ENCODE measurements at places on chromosomes 7 and 10.

DNA sequence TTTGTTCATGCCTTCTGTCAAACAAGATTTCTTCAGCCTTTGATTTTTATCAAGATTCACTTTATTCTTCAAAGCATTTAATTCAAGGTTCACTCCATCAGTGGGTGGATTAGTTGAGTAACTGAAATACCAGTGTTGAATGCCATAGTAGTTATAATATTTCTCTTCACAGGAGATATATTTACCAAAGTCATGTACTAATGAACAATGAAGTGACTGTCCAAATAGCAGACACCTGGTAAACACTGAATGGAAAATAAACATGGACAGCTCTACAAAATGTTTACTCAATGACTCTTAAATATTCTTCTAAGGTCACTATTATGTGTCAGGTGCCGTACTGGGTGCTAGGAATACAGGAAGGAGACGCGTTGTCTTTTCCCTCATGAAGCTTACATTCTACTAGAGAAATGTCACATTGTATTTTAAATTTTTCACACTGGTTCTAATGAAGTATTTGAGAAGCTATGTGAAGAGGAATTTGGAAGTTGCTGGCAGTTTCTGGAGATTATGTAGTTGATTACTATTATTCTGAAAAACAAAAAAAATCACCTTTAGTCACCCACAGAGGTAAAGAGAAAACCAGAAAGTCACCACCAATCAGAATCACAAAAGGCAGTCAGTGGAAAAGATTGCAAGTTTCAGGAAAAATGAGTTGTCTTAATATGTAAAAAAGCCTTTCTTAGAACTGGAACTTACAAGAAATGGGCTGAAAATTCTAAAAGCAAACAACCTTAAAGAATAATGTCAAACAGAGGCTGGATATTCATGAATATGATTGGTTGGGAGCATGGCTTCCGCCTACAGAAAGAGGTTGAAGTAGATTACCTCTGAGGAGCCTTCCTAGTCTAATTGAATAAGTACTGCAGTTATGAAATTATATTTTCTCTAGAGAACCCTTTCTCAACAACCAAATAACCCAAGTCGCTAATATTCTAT is 84.5 kb downstream of the RTKN2 start:
- no peak for DNase-seq

GRCh38 chr10:70145666-70146488 is 623 bp downstream of the TYSND1 start:
- DNase-seq: peak; percentile 66

DNA sequence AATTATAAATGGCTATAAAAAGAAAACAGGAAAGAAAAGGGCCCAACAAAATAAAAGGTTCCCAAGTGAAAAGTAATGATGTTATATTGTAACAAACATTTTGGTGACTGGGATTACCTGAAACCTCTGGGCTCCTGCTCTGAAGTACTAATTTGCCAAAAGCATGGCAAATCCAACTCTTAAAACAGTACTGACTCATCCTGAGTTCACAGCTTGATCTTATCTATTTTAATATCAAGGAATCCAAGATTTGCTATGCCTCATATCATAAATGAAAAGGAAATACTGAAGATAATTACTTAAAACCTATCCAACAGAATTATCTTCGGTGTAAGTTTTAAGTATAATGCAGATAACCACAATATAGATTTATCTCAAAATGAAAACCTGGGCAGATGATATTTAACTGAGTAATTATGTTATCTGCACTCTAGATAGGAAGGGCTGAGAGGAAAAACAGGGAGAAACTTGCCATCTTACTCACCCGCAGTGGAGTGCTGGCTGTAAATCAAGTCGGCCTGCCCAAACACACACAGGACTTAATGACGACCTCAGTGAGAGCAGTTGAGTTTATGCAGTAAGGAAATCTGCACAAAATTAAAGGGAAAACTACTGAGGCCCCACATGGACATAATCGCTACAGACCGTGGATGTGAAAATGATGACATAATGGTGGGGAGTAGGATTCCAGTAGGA is 48.4 kb downstream of the MPP7 start:
- DNase-seq: no peak

DNA sequence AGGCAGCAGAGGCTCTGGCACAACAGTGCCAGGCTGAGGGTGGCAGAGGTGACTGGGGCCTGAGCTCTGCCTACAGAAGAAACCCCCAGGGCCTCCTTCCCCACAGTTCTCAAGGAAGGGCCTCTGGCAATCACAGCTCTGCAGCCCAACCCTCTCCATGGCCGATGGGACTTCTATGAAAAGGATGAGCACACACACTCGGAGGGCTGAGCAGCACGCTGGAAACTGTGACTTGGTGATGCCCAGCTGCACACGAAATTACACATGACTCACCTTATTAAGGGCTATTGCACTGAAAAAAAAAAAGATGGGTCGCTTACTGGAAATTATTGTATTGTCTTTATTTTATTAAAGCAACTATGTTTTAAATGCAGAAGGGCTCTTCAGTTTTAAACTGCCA is 42.9 kb upstream of the LRRC18 start:
- DNase-seq: no peak

DNA sequence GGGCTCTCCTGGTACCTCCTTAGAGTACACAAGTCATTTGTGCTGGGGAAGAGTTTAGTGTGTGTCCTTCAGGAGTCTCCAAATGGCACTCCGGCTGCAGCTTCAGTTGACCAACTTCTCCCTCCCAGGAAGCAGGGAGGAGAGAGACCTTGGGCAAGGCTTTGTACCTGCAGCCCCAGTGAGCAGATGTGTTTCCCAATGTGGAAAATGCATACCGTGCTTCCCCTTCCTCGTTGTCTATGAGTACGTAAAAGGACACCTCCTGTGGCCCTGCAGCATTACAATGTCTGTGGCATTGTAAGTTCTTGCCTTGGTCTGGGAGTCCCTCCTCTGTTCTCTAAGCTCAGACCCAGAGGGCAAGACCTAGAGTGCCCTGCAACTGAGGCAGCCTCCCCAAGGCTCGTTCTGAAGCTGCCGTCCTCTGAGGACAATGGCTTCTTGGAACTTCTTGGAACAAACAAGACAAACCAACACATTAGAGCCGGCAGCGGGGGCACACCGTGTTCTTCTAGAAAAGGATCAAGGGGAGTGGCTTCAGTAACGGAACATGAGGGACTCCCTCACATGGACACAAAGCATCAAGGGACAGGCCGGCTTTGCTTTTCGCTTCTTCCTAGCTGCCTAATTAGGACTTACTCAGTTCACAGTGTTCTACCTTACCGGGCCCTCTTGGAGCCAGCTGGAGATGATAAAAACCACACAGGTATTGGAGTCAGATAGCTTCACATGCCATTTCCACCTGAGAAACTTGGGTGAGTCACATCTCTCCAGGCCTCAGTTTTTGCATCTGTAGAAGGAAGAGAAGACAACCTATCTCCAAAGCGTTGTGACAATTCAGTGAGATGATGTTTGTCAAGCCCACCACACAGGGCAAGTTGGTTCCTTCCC is 20.9 kb upstream of the PPA1 start:
- DNase-seq: no peak

DNA sequence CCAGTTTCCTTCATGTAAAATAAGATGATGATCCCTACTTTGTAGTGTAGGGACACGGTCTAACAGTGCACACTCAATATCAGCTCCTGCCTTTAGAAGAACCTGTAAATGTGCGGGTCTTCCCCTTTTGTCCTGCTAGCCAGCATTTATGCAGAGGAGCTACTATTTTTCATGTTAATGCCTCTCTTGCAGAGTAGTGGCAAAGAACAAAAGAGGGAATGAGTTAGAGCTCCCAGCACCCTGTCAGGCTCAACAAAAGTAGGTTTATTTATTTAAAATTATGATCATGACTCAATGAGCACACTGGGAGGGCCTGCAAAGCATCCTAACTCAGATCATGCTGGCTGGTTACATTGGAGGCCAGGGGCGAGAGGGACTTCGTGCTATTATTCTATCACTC is 414.5 kb upstream of the COBL start:
- DNase-seq: no peak

DNA sequence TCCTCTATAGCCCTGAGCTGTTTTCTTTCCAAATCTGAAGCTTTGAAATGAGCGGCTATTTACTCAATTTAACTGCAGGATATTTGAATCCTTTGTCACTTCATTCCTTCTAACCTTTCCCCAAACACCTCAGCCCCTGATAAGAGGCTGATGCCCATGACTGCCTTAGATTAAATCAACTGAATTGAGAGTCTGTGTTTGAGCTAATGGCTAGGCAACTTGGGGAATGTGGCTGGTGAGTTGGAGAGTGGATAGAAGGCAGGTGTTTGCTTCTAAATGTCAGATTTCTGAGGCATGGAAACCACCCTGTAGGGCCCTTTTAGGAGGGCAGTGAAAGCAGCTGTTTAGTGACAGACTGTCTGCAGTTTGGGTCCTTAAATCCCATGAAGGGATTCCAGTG is 759.9 kb downstream of the LRMDA start:
- no peak for DNase-seq

GRCh38 chr10:43192884-43193283 is 54.6 kb downstream of the CSGALNACT2 start:
- DNase-seq: no peak

DNA sequence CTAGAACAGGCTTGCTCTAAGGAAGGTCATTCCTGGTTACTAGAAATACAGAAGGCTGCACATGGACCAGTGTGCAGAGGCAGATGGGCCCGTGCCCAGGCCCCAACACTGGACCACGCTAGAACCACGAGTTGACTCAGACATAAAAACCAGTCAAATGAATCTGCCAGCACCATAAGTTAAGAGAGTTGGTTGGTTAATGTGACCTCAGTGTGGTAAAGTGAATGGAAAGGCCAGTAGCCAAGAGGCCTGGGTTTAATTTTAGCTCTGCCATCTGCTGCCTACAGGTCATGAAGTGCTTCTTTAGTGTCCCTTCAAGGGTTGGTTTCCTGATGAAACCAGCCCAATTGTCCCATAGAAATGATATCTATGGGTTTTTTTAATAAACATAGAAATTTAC is 329.6 kb upstream of the NRP1 start:
- no peak for DNase-seq

GRCh38 chr10:95363303-95363912 is 72.6 kb upstream of the PDLIM1 start:
- peak; percentile 17 for DNase-seq

DNA sequence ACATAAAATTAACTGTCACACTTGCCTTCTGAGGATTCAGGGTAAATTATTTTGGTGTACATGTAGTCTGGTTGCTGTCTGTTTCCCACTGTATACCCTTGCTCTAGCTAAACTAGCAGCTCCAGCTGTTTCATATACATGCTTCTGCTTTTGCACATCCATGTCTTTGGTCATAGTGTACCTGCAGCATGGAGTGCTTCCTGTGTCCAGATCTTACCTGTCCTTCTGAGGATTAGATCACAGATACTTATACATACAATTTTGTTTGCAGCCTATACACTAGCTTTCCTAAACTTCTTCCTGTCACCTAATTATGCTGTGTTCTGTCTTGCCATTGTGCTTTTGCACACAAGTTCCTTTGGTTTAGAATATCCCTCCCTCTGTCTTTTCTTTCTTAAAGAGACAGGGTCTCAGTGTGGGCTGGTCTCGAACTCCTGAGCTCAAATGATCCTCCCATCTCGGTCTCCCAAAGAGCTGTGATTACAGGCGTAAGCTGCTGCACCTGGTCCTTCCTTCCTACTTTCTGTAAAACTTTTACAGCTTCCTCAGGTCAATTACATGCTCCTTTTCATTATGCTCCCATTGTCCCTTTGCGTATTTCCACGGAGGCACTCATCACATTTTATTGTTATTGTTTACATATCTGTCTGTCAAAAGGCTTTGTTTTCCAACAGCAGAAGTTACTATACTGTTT is 33.8 kb downstream of the TPST1 start:
- DNase-seq: no peak

DNA sequence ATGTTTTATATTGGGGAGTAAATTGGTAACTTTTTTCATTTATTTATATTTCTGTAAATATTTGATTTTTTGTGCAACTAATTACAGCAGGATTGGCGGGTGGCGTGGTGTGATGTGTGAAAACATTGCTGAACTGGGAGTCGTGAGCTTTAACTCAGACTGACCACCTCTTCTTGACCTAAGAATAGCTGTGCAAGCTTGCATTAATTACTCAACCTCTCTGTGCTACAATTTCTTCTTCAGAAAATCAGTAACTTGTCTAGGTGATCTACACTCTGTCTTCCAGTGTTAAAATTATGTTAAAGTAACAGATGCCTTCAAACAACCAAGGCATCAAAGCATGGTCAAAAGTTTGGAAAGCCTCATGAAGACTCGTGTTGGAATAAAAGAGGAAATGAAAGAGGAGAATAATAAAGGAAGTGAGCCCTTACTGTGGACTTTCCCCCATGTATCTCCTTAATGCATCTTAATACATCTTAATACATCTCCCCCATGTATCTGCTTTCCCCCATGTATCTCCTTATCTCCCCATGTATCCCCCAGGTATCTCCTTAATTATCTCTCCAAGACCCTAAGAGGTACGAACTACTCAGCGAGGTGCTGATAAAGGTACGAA is 71.2 kb downstream of the SVIL start:
- DNase-seq: no peak

GRCh38 chr10:103171278-103171677 is 21.8 kb downstream of the NT5C2 start:
- no peak for DNase-seq

DNA sequence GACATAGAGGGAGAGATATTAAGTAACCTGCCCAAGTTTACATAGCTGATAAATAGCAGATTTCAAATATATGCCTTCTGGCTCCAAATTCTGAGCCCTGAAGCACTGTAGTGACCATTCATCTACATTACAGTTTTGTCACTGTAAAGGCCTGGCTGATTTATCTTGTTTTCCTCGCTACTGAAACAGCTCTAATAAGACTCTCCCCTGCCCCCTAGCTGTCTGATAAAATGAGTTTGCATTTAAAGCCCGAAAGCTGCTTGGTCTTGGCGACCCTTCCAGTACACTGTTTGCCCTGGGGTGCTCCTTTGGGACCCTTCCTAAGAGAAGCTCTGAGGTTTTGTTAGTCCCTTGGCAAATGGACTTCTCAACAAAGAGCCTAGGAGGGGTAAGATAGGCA is 59.7 kb upstream of the RAB11FIP2 start:
- peak; percentile 8 for DNase-seq

DNA sequence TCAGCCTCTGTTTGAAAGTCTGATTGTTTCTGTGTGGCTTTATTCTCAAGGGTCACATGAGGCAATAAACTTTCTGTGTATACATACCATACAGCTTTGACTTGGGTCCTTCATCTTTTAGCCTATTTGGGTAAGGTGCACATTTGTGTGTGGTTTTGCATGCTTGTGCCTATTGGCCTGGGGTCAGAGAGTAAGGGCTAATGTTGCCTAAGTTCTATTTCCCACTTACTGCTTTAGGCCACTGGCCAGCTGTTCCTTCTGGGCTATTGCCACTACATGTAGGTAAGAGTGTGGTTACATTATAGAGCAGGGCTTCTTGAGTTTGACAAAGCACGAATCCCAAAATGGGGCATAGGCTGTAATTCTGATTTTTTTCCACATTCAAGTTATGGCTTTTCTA is 21.8 kb downstream of the BBIP1 start:
- no peak for DNase-seq

DNA sequence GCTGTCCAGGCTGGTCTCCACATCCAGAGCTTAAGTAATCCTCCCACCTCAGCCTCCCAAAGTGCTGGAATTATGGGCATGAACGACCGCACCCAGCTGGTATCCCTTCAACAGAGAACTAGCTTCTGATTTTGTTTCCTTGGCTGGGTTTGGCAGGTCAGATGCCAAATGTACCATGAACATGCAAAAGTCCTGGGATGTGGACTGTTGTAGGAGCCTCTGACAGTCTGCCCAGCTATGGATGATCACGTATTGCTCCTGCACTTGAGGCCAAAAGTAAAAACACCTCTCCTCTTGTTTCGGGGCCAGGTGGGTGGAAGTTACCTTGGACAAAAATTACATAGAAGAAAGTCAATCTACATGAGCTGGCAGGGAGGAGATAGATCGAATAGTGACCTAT is 699.5 kb downstream of the TYW1 start:
- DNase-seq: no peak

All from stimulated activated naive CD4-positive, alpha-beta T cell (primary cell).